NCI-H82 (cell line): ENCODE measurements at places on chromosomes 4 and X.

DNA sequence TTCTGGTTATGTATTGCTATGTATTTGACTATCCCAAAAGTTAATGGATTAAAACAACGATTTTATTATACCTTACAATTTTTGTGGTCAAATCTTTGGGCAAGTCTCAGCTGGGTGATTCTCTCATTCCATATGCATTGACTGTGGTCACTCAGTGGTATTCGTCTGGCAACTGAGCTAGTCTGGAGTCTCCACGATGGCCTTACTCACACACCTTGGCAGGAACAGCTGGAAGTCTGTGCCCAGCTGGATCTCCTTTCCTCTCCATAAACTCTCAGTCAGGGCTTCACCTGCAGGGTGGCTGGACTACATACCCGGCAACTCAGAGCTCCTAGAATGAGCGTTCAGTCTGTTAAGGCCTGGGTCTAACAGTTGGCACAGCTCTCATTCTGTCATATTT is 141.1 kb upstream of the WDFY3 start:
- DNase-seq: no peak

- DNase-seq: no peak
These were observed 10.8 kb downstream of the NOX1 start for GRCh38 chrX:100863326-100863864.

GRCh38 chr4:95214408-95214807 is 334.4 kb downstream of the UNC5C start:
- no peak for DNase-seq

DNA sequence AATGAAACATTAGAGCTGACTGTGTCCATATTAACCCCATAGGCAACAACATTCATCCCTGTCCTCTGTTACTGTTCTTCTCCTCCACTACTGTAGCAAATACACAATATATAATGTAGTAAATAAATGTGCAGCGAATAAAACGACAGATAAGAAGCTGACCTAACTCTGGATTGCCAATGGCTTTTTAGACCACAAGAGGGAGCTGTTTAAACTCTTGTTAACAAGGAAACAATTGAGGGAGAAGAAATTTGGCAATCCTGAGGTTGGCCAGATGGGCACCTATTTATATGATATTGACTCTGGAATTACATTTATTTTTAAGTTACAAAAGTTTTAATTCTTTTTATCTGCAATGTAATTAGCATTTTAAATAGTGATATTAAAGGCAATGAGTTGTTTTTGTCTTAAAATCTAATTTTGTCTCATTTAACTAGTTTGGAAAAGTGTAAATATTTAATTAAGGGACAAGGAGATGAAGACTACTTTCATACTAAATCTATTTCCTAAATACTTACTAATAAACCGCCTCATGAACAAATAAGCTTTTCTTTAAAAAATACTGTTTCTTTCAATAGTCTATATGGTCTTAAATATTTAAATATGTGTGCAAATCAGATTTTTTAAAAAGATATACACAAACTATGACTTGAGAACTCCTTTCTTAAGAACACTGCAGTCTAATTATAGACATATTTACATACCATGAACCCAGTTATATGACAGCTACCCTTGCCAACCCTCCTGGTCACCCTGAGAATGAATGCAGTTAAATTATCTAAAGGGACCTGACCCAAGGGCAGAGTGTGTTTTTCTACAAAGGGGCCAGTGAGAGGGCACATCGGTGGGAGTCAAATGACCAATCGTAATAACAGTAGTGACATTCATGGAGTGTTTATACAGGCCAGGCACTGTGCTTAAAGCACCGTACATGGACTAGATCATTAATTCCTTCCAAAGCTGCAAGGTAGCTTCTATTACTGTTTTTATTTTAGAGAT is 52.9 kb upstream of the HPF1 start:
- DNase-seq: peak; percentile 91

DNA sequence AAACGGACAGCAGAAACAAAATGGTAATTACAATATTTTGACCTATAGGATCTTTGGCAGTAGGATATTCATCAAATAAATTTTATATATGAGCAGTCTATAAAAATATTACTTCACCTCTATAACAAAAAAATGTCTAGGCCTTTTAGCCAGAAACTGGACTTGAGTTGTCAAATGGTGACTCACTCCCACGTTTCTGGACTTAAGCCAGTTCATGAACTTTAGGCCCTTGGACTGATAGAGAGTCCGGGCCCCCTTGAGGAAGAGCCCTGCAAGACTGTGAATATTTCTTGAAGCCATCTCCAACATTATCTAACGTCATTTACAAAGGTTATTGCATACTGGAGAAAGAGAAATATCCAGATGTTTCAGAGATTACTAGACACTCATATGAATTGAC is 106.8 kb upstream of the FAM47A start:
- no peak for DNase-seq

DNA sequence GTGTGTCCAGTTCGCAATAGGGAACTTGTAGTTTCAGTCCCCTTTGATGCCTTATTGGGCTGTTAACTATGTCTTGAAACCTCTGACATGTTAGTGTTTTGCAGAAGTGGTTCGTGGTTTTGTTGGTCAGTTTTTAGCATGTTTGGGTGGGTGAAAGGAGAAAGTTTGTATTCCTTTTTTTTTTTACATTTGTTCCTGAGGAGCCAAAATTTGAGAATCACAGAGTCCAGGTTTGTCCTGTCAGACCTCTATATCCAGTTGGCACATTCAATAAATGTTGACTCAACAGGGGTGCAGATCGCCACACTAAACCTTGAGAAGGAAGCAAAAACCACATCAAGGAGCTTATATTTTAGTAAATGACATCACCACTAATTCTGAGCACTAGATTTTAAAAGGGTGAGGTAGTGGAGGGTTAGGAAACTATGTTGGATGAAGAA is 26.2 kb downstream of the DLG3 start:
- DNase-seq: no peak

DNA sequence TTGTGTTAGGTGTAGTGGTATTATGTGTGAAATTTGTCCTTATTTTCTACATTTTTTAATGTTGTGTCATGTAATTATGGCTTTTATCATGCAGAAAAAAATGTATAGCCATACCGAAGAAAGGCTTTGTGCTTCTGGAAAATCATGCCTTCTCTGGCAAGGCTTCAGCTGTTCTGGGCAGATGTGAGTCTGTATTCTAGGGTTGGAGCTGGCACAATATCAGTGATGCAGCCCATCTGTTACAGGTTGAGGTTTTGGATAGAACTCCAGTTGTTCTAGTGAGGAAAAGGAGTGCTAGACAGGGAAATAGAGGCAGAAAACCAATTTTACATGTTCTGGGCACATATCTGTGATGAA is 44.8 kb upstream of the PRSS12 start:
- peak; percentile 3 for DNase-seq

GRCh38 chr4:150862829-150863228 is 152.3 kb downstream of the LRBA start:
- DNase-seq: no peak

DNA sequence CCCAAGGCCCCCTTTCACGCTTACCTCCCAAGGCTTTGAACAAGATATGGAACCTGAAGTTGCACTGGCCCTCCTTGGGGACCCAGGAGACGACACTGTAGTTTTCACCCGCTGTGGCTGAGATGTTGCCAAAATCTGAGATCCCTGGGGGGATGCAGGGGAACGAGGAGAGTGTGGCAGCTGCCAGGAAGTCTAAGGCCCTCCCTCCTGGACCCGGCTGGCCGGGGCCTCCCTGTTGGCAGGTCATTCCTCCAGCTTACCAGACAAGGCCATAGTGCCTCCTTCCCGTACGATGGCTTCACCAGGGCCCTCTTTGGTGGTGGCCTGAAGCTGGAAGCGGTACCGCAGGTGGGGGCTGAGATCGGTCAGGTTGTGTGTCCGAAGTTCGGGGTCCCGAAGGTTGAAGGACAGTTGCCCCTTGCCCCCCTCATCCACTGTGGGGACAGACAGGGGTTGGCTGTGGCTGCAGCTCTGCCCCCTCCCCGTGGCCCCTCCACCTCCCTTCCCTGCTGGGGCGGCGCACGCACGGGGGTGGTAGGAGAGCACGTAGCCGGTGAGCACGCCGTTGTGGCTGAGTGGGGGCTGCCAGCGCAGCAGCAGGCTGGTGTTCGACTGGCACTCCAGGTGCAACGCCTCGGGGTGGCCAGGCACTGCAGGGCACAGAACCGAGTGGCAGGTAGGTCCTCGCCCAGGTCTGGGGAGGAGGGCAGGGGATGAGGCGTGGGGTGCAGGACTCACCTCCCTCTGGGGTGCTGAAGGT is 21.2 kb downstream of the L1CAM start:
- DNase-seq: no peak

DNA sequence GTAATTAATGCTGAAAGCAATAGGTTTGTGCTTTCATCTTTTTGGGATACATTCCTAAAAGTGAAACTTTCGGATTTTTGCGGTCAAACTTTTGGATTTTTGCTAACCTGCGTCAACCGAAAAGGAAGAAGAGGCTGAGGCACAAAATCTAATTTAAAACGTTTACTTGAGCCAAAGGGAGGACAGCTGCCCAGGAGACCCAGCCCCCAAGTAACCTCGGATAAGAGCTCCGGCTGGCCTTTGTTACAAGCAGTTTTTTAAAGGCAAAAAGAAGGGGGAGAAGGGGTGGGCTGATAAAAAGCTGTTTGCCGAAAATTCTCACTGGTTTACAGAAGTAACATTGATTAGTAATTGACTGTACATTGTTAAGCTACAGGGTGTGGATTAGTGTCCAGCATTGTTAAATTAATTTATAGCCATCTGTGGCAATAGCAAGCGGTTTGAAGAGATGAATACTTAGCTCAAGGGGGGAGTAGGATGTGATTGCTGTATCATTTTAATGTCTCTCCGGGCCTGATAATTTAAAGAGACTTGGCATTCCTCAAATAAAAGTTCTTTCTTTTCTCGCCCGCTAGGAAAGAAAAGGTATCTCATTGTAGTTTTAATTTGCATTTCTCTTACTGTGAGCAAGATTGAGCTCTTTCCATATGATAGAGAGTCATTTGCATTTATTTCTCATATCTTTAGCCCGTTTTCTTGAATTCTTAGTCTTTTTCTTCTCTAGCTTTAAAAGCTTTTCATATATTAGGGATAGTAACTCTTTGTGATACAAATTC is 59.1 kb upstream of the USP9X start:
- DNase-seq: peak; percentile 44

DNA sequence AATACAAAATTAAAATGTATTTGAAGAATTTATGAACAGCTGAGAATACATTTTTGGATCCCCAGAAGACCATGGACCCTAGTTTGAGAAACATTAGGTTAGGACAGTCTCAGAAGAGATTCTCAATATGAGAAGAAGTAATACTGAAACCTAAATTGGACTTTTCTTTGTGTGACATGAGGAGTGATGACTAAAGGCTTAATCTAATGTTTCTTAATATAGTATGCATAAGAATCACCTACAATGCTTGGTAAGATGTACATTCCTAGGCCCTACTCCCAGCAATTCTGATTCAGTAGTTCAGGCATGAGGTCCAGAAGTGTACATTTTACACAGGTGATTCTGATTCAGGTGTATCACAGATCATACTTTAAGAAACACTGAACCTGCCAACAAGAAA is 31.6 kb upstream of the HUWE1 start:
- no peak for DNase-seq

- DNase-seq: no peak
These were observed 55.6 kb upstream of the RBM47 start for GRCh38 chr4:40685300-40685699.

DNA sequence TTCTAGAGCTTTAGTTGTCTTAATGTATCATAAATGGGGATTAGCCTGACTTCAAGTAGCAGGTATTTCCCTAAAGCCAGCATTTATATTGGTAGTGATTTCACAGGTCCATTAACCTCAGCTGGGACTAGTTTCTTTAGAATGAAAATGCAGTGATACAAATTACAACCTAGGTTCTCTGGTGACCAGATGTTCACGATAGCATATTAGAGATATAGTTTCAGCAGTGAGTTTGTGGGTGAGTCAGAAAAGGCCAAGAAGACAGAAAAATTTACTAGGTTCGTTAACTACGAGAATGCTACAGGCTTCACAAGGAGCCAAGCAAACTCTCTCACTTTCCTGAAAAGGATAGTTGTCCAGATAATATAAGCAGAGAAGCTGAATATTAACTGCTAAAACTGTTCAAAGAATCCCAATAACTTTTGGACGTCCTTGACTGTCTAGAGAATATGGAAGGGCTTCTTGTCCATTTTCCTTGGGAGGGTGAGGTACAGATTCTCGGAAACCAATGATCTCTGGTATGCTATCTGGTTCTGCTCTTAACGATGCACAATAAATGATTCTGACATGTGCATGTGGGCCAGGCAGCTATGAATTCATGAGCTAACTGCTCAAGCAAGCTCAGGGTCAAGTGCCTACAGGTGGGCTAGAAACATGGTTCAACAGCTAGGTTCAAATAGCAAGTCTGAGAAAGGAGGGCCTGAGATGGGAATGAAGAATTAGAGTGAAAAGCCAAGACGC is 6.0 kb upstream of the SPCS3 start:
- DNase-seq: no peak

DNA sequence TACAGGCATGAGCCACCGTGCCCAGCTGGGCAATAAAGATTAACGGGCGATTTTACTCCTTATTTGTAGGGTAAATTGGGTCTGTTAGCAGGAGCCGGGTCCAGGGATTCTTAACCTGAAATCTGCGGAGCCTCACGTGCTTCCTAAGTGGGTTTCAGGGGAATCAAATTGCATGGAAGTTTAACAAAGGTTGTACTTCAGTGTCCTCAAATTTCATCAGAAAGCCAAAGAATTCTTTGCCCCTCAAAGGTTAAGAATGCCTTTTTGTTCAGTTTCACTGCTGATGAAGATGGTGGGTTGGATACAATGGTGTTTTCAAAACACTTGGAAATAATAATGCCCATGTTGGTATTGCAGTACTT is 67.9 kb downstream of the AFF1 start:
- peak; percentile 60 for DNase-seq

DNA sequence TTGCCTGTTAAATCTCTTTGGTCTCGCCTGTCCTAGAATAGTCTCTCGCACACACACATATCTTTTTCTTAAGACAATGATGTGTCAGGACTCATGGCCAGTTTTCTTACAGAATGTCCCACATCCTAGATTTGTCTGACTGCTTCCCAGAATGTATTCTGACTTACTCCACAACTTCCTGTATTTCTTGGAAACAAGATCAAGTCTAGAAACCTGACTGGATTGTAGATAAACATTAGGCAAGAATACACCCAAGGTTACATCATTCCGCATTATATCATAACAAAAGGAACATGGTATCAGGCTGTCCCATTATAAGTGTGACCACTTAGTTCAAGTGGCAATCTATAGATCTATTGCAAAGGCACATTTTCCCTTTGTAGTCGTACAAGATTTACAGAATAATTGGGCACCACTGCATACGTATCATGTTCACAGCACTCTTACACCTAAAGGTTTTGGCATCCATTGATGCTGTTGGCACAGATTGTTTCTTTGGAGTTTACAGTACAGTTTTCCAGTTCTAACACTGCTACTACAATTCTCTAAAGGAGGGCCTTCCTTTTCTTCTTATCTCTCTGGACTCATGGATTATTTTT is 56.4 kb downstream of the FBXW7 start:
- no peak for DNase-seq

DNA sequence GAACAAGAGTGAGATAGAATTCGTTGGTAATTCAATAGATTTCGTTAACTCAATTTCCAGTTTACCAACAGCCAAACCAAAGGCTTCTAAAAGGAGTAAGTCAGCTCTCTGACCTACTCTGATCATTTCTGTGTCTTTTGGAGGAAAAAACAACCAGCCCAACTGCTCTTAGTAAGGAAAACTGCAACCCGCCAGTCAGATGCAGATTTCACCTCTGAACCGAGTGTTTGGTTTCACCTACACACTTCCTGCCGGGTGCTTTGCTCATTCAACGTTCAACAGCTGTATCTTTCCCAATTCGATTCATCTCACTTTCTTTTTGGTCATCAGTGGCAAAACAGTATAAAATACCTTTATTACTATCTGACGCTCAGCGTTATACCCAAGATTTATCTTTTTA is 24.5 kb downstream of the TMSB4X start:
- DNase-seq: no peak

GRCh38 chr4:102429553-102429952 is 71.6 kb upstream of the NFKB1 start:
- DNase-seq: no peak
